ENCODE measurements at places on chromosomes 4 and X.
A peak's percentile ranks its signal among the peaks of the same experiment; 100 is the strongest.

GRCh38 chrX:152313529-152314302, 137.4 kb downstream of the GABRA3 start:
- no peak for DNase-seq

GRCh38 chrX:39905946-39906345, 191.8 kb downstream of the BCOR start:
- no peak for DNase-seq

- DNase-seq, result no peak
These were observed 234.1 kb downstream of the GRXCR1 start for GRCh38 chr4:43126595-43126994.

- DNase-seq, result no peak
These were observed 181.4 kb downstream of the DKK2 start for GRCh38 chr4:106854569-106855351.

GRCh38 chr4:38290366-38290765, 330.2 kb downstream of the PTTG2 start:
- no peak for DNase-seq

DNA sequence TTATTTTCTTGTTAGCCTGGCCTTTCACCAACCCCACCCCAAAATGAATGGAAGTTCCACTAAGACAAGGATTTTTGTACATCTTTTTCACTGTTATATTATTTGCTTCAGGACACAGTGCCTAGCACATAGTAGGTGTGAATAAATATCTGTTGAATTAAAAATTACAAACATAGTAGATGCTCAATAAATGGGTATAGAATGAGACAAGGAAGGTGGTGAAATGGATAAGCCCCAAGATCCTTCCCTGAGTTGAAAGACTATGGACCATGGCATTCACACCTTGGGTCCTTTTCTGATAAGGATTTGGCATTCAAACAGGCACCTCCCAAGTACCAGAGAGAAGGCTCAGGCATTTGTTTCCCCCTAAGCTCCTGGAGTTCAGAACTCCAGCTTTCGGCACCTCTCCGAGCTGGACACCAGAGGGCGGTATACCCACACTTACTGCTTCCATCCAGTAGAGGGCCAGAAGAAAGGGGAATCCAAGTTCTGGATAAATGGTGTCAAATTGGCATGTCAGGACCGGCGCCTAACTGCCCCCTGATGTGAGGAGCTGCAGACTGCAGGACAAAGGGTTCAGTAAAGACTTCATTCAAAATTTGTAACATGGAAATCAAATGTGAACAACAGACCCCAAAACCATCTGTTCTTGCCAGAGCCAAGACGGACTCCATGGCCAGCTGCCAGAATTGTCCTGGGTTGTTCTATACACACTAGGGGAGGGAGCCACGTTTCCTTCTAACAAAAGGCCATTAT, 193.0 kb downstream of the GPC3 start:
- peak; percentile 22 for DNase-seq

DNA sequence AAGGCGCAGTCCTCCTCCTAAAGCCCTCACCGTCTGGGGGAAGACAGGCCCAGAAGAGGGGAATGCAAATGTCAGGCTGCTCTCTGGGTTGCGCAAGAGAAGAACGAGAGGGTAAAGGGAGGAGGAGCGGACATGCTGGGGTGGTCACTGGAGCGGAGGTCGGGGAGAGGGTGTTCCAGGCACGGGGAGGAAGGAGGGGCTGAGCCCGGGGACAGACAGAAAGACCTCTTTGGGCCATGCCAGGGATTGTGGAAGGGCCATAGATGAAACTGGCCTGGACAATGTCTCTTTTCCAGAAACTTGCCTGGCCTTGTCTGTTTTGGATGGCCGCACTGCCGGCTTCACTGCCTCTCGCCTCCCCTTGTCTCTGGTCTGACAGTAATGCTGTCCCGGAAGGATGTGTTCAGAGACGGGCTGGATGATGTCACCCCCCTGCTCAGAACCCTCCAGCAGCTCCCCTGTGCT, 121.0 kb downstream of the SORCS2 start:
- no peak for DNase-seq

- DNase-seq, result no peak
These were observed 11.3 kb downstream of the TDO2 start for GRCh38 chr4:155914782-155915181.

DNA sequence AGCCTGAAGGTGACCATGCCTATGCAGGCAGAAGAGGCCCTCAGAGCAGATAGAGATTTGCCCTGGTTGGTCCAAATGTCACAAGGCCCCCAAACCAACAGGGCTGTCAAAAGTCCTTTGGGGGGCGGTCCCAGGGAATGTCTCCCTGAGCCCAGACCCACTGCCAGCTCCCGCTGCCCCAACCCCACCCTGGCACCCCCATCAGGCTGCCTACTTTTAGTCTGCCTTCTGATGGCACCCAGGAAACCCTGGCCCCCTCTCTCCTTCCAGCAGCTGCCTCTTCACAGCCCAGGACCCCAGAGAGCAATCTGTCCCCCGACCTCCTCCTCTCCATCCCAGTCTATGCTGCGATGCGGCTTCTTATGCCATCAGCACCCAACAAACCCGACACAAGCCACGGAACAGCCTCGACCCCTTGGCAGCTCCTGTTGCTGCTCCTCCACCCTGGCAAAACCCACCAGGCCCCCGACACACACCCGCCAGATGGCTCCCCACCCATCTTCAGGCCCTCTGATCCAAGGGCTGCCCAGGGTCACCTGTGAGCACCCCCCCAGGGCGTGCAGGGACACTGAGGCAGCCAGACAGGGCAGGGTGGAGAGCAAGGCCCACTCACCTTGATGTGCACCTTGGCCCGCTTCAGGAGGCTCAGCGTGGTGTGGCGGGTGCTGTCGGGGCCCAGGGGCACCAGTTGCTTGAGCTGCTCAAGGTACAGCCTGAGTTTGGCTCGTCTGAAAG, 9.9 kb downstream of the MXD4 start:
- DNase-seq, result no peak

GRCh38 chrX:17374619-17375366, at the start of gene NHS:
Gene NHS, plus strand, starts transcription at chrX:17375200. Its CDS starts 558 bp downstream, at chrX:17375758.
- no peak for DNase-seq

- DNase-seq, result no peak
These were observed 22.2 kb downstream of the TRMT2B start for GRCh38 chrX:101029665-101030064.

DNA sequence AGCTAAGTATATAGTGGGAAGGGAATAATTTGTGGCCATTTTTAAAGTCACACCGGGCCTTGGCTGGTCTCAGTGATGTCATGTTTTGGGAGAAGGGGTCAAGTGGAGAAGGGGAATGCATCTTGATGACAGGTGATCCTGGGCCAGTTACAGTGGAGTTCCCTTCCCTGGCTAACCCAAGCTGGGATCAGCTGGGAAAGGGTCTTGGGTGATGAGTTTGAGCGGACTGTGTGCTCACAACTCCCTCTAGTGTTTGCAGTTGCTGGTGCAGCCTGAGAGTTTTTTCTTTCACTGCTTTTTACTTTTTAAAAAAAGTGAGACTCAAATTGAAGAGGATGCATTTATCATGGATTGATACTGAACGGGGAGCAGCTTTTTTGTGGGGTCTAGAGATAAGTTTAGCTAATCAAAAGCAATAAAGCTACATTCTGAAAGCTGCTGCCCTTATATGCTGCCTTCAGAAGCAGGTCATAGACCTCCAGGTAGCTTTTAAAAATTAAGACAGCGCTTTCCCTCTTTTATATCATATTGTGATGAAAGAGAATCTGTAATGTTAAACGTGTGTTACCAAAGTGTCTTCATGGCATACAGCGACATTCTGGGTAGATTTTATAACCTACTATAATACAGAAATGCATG, 164.7 kb downstream of the DCLK2 start:
- no peak for DNase-seq

DNA sequence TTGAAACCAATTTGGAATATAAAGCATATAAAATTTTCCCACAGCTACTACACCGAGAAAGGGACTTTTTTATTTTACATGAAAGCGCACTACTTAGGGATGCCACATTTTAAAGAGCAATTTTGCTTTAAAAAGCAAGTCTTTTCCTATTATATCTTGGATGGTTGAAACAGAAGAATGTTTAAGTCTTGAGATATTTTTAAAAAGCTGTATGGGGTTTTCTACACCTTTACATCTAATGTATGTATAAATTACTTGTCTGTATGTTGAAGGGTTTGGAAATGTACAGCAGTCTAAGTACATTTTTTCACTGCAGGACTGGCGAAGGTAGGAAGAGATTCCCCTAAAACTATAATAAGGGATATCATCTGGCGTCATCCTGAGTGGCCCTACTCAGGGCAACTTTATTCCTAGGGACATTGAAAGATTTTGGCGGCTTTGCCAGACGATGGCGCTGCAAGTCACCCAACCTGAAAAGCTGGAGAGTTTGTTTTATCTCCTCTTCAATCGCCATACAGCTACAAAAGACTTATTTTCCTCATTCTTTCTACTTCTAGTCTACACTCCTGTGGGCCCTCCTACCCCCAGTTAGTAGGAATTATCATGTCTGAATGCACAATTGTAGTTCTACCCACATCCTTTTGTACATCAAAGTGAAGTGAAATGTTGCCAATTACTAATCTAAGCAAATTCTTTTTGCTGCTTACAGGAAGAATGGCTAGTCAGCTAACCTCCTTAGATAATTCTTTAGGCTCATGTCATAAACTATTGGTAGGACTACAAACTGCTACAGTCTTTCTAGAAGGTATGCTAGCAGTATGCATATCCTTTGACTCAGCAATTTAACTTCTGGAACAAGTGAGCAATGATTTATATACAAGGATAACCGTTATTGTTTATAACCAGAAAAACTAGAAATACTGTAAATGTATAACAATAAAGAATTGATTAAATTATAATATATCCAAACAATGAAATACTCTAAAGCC, 782 bp upstream of the NEK1 start:
- DNase-seq, result peak; percentile 43

- no peak for DNase-seq
These were observed 36.9 kb upstream of the ADAD1 start for GRCh38 chr4:122341886-122342285.

DNA sequence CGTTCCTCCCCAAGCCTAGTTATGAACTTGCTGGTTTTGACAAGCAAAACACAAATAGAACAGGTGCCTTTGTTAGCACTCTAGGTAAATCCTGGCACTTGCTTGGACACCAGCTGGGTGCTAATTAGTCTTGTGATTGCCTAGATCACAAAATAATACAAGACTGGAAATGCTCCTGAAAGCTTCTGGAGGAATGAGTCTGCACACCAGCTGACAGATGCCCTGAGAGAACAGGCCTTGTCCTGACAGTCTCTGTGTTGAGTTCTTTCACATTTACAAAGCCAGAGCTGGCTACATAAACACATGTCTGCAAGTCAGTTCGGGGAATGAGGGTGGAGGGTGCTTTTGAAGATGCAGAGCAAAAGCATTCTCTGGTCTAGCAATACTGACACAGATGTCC, 93.8 kb downstream of the ELOVL6 start:
- DNase-seq, result no peak

DNA sequence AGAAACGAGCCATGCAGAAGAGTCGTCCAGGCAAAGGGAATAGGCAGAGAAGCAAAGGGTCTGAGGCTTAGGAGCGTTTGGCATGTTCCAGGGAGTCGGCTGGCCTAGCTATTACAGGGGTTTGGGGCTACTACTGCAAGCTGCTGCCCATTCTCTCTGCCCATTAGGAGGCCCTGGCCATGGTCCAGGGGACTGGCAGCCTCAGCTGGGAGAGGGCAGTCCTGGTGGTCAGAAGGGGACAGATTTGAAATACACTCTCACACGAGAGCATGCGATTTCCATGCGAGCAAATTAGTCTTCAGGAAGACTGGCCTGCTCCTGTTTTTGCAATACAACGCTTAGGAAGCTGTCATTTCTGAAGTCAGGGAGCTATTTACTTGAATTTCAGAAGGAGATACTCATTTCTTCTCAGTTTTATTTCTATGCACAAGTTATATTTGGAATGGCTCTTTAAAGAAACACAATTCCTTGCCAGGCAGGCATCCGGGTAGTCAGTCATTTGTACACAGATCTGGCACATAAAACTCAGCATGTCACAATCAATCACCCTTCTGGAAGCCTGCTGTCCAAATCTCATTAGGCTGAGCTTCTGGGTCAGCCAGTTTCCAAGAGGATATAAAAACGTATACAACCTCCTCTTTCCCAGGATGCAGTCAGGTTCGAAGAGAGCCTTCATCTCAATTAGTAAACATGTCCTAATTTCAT, 27.0 kb downstream of the PROM1 start:
- DNase-seq, result no peak

DNA sequence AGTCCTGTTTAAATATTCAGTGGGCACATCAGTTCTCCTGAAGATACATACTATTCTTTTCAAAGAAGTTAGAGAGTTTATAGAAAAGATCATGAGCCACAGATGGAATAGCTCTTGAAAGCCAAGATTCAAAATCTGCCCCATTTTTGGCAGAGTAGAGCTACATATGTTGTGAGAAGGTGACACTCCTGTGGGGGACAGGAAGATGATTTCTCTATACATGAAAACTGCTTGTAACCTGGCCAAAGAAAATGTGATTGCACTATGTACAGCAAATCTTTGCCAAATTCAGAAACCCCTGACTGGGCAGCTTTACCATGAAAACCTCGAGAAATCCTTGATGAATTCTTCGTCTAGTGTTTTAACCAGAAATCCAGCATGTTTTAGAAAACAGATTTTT, 44.9 kb downstream of the GPM6A start:
- DNase-seq, result no peak

DNA sequence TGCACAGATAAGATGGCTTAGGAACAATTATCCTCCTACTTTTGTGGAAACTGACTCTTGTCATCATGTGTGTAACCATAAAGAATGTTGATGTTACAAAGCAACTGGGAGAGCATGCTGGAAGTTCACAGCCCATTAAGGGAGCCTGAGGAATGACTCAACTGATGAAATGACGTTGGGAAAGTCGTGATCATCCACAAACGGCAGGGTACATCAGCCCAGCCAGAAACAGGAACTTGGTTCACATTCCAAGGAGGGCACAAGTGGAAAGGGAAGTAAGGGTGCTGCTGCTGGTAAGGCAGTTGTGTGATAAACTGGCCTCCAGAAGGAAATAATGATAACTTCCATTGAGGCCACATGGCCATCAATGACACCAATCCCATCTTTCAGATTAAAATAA, 6.7 kb downstream of the TEC start:
- no peak for DNase-seq

- no peak for DNase-seq
These were observed 137.6 kb downstream of the TENM3 start for GRCh38 chr4:182380771-182381181.

DNA sequence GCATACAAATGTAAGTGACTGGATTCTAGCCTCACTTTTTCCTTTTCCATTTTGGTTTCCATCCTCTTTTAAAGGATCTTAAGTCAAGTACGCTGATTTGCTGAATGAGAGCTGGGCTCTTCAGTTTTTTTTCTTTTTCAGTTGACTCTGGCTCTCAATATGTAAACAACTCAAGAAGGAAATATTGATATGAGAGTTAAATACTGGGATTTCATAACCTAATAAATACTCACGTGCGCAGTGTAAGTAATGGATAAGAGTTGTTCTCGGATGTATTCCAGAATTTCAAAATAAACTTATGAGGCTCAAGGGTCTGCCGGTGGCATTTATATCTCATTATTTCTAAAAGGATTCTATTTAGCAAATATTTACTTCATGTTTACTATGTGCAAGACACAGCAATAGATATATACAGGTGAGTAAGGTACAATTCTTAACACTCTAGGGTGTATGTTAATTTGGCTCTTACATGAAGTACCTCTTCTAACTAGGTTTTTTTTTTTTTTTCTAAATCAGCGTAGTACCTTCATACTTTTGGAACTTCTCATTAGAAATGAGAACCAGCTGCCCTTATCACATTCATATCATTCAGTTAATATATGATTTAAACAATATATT, 11.0 kb upstream of the MAGEB10 start:
- DNase-seq, result no peak

Measured in stimulated activated CD4-positive, alpha-beta T cell treated with anti-CD3 and anti-CD28 coated beads, TNF-alpha, amount 100 ng/mL, for 1 hour (primary cell).